ENCODE measurements at places on chromosomes 4 and X.

DNA sequence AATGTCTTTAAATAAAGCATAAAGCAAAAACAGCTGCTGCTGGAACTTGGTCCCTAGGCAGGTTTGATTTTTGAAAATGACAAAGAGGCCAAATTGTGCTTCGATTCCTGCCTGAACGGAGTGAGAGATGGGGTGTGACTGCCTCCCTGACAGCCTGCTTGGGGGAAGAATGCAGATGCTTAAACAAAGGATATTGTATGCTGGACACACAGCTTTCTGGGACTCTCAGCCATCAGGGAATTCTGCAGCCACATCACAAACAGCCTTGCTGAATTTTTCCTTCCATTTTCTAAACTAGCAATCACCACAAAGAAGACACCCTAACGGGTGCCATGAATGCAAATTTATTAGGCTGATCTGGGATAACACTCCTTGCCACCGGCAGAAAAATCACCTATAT, 83.9 kb upstream of the CPEB2 start:
- no peak for DNase-seq

DNA sequence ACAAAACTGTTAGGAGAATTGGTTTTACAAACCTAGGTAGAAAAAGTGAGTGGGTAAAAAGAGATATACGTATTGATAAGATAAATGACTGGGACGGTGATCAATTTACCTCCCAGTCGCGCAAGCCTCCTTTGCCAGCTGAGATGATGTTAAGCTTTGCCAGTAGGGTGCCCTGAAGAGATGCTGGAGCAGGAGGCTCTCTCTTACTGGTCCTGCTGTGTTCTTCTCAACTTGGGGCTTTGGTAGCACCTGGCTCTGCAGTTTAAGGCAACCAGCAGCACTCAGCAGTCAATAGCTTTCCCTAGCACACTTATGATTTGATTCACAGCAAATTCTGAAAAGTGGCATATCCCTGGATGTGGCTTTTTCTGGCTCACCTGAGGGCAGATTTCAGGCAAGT, 1461.7 kb downstream of the ADGRL3 start:
- no peak for DNase-seq

GRCh38 chr4:151922306-151922705, 161.5 kb upstream of the GATB start:
- no peak for DNase-seq

DNA sequence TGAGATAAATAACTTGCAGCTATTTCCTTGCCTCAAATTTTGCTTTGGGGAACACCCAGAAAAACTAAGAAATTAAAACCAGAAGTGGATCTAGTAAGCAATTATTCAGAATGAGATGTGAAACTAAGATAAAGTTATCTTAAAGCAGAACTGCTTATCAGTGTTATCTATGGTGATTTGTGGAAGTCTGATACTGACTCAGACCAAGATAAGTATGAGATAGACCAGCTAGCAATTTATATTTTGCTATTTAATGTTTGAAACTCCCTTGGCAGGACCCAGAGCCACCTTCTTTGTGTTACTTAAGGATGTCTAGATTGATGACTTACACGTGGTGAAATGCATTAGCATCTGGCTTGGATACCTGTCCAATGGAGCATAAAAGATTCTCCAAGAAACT, 368.1 kb downstream of the EPHA5 start:
- DNase-seq = no peak

DNA sequence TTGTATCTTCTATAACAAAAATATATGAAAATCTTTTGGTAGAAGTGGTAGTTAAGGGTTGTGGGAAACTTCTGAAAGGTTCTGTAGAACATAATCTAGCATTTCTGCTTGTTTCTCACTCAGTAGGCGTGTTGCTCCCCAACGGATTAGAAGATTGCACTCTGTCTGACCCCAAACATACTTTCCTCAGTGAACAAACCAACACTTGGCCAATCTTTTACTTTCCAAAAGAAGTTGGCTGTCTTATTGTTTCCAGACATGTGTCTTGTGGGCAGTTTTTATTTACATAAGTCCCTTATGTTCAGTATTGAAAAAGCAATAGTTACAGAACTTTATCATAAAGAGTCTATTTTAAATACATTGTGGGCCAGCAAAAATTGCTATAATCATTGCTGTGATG, 312.8 kb upstream of the EPHA5 start:
- DNase-seq = no peak

DNA sequence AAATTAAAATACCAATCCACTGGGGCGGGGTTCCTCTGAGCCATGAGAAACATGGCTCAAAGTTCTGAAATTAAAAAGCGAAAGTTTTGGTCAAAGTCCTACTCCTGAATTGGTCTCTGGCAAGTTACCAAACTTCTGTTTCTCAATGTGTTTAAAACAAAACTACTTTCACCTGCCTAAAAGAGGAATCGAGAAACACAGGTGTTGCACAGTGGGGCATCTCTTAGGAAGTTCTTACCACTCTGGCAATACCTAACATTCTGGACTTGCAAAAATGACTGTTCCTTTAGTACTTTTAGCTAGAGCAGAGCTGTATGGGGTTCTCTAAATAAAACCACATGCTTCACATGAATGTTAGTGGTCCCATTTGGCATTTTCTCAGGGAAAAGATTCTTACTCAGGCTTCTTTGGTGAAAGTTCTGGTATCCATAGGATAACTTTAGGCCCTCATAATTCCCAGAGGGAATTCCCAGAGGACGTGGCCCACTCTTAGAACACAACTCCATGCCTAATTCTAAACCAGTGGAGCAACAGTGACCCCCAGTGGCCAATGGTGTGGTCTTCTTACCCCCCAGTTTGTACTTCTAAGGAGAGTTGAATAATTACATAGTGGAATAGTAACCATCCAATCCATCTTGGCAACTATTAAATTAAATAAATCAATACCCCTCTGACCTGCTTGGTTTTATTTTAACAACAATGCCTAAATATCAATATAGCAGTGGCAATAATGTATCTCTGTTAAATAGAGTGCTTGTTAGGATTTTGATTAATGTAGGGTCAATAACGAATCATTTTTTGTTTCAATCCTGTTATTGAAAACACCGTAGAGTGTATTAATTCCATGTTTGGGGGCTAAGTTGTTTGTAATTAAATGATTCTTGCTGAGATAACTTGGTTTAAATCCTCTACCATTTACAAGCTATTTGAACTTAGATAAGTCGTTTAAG, 21.9 kb downstream of the BMP3 start:
- no peak for DNase-seq

GRCh38 chr4:98501383-98501782, 157.0 kb downstream of the TSPAN5 start:
- no peak for DNase-seq

GRCh38 chr4:89303177-89303576, 4.4 kb downstream of the GPRIN3 start:
- no peak for DNase-seq

GRCh38 chr4:152246659-152247058, 289.2 kb downstream of the FBXW7 start:
- no peak for DNase-seq

- DNase-seq = no peak
These were observed 58.0 kb upstream of the KLHL13 start for GRCh38 chrX:118174516-118175098.

DNA sequence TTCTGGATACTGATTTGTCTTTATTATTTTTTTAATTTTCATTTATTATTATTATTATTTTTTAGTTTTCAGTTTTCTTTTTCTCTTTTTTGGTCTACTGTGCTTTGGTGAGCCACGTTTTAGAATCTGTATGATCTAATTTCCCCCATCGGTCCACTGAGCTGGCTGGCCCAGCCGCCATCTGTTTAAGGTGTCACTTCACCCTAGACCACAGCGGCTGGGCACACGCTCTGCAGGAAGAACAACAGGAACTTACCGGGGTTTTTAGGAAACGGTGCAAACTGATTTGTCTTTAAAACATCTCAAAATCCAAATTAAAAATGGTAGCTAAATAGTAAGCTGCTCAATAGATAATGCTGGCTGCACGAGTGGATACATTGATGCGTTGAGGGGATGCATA, 48.8 kb upstream of the AMOT start:
- no peak for DNase-seq

DNA sequence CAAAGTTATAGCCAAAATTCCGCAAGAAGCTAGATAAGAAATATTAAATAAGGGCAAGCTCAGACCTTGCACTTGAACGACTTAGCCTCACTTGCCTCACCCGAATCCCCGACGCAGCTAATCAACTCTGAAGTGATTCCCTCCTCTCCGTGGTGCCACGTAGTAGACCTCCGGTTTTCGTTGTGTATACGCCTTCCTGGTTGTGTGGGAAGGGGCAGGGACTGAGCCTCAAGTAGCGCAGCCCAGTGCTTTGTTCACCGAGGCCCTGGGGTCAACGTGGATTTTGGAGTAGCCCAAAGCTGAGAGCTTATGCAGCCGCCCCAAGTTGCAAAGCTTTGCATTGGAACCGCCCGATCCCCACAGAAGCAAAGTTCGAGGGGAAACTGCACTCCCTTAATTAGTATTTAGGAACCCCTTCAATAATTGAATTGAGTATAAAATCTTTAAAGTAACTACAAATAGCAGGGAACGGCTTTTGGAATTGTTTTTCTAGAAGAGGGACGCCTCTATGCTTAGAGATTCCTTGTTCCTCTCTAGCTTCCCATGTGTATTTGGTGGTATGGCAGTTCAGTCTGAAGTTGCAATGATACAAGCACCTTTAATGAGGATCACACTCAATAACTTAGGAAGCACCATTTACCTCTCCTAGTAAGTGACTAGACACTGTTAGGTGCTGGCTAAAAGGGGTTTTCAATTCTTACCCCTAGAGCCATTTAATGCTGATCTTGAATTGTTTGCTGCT, 55.7 kb downstream of the LINC00632 start:
- no peak for DNase-seq

DNA sequence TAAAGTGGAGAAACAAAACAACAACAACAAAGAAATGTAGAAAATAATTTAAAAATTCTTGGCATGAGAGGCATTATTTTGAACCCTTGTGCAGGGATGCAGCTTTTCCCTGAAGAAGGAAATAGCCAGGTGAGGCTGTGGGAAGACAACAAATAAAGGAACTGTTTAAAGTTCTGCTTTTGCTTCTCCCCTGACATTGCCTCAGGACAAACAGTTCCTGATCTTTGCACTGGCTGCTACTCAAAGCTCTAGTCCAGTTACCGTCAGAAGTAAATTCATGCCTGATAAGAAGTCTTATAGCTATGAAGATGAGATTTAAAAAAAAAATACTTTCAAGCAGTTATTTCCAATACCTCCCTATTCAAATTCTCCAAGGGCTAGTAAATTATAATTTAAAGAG, 233.8 kb downstream of the IL15 start:
- DNase-seq = no peak

- DNase-seq = no peak
These were observed 561.1 kb upstream of the SMIM31 start for GRCh38 chr4:164192844-164193243.

DNA sequence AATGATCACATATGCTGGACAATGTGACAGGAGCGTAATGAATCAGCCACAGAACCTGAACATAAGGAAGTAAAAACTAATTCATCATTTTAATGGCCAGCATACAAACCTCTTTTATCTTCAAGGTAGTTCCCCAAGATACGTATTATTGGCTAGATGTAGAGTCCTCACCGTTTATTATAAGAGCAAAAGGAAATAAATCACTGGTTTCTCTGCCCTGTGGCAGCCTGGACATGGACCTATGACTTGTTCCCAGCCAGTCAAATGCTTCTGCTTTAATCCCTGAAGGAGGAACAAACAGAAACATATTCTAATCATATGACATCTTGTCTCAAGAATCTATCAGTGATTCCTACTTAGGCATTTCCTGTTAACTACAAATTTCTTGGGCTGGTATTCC, 86.8 kb upstream of the FAM241A start:
- DNase-seq = no peak
